ENCODE measurements at places on chromosomes 3 and 15.

GRCh38 chr3:15610082-15610759 is 8.7 kb downstream of the BTD start:
- no peak for DNase-seq

- DNase-seq, result no peak
These were observed 158.2 kb upstream of the LRIG1 start for GRCh38 chr3:66659056-66659455.

- no peak for DNase-seq
These were observed 2.4 kb downstream of the PLXNA1 start for GRCh38 chr3:126985132-126985985.

- peak; percentile 12 for DNase-seq
These were observed 52.6 kb downstream of the LRRC28 start for GRCh38 chr15:99303907-99304306.

DNA sequence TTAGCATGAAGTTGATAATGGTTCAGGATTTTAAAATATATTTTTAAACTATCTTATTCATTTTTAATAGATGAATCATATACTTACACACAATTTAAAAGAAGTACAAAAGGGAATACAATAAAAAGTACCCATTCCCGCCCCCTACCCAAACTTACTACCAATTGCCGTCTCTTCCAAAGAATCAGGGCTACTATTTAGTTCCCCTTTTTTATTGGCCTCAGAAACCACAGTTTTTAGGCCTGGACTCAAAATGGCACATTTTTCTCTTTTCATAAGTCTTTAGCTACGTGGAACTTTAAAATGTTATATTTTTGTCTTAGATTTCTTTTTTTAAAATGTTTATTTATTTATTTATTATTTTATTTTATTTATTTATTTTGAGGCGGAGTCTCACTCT is 18.0 kb downstream of the LRRK1 start:
- no peak for DNase-seq

GRCh38 chr15:64985366-64986033 is 4.2 kb downstream of the SPG21 start:
- no peak for DNase-seq

DNA sequence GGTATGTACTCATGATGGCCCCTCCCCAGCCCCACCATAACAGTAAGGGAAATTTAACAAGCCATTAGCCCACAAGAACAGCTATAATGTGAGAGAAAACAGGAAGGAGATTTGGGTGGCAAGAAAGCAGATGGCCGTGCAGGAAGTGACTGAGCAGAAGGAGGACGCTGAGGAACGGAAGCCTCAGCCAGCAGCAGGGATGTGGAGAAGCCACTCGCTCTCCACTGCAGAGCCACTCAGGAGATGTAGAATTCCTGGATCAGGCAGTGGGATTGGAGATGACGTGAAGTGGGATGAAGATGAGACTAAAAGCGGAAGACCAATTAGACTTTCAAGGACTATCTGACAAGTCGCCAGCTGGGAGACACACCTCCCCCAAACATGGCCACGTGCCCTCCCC is 31.2 kb downstream of the PRR23E start:
- DNase-seq, result no peak

DNA sequence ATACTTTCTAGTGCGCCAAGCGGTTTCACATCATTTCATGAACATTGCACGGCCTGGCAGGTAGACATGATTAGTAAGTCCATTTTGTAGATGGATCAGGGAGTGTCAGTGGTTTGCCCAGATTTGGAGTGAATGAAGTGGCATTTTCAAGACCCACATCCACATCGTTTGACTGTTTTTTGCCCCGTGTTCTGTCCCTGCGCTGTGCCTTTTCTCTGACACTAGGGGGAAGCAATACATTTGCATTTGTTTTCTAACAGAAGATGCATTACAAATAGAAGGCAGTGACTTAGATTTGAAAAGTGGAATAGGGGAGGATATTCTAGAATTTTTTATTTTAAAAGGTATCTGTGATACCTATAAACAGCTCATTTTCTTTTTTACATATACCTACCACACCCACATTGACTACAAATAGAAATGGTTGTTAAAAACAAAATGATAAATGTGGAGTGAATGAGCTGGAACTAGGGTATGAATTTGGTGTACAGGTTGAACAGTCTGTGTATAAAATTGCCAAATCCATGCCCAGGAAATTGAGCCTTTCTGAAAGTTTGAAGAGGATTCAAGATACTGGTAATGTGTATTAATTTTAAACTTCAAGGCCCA is 98.0 kb downstream of the USP13 start:
- DNase-seq, result no peak

DNA sequence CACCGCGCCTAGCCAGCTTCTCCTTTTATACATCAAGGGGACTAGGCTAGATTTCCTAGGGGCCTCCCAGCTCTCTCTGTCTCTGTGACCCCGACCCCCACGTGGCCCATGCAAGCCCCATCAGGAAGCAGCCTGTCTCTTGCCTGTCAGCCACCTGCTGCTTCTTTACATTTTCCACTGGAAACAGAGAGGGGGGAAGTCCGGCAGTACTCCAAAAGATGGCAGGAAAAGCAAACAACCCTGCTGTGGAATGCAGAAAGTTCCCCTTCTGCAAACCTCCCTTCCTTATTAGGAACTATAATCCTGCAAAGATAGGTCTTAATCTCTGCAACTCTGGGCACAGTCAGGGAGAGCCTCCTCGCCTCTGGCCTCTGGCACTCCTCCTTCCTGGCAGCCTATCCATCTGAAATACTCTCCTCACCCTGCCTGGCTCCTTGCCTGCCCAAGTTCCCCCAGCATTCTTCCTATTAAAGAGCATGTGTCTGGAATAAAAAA is 47.4 kb upstream of the HACD2 start:
- no peak for DNase-seq

GRCh38 chr3:87088993-87089841 is 98.3 kb upstream of the VGLL3 start:
- no peak for DNase-seq
